ENCODE measurements at places on chromosomes 1 and 21.

GRCh38 chr1:58670181-58670580 is 29.7 kb downstream of the MYSM1 start:
- no peak for DNase-seq

DNA sequence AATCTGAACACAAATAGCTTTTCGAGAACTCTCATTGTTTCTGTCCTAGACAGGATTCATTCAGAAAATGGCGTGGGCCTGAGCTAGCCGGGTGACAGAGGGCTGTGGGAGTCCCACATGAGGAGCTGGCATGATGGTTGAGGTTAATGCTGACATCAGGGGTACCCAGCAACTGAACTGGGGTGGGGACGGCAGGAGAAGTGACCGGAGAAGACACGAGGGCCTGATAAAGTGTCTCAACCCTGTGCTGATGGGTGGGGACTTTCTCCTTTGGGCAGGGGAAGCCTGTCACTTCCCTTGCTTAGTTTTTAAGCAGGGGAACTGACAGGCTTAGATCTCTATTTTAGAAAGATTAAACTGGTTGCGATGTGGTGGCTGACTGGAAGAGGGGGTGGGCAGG is 14.6 kb downstream of the CHIT1 start:
- no peak for DNase-seq

DNA sequence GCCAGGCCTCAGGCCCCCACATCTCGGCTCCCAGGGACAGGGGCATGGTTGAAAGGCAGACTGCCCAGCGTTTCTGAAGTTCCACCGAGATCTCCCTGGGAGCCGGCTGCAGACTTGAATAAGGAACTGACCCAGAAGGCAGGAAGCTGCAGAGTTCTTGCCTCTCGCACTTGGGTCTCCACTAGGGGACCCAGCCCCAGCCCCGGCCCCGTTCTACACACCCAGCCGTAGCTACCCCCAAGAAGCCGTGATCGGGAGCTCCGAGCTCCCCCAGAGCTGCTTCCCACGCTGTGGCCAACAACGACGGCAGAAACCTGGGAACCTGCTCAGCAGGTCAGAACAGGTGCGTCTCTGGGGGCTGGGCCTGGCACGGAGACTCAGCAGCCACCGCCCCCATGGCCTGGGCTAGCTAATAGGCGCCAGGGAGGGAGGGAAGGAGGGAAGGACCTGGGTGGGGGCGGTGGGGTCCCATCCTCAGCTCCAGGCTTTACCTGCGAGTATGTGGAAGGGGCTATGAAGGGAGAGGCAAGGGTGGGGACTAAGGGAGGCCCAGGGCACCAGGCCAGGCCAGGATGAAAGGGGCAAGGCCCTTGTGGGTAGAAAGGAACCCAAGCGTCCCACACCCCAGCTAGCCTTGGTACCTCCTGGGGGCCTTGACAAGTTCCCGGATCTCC is at the start of gene NECTIN4:
Gene NECTIN4 (minus strand): TSS at position 308 of the 674 bp plus-strand sequence. CDS start 262 bp downstream, at position 46.
- no peak for DNase-seq

DNA sequence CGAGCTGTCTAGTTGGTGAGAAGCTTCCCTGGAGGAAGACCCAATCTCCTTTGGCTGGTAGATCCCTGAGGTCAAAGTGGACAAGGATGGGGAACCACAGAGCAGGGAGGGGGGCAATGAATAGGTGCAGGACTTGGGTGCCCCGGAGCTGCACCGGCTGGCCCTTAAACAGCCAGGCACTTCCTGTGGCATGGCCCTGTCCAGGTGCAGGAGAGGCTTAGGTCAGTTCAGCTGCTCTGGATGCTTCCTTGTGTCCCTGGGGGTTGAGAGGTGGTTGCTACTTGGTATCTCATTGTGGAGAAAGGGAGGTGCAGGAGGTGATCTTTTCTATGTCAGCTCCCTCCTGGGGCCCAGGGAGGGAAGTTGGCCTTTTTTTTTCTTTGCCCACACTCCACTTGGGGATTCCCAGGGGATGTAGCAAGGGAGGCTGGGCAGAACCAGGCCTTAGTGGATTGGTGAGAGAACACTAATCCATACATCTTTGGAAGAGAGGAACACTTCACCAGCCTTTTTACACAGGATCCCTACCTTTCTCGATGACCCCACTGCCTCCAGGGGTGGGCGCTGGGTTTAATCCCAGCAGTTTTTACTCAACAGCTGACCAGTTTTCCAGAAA is 1.2 kb upstream of the ST3GAL3 start:
- no peak for DNase-seq

GRCh38 chr1:233477359-233477758 is 136.5 kb upstream of the KCNK1 start:
- no peak for DNase-seq

GRCh38 chr1:1157914-1158710 is 15.6 kb upstream of the TTLL10 start:
- DNase-seq, result peak; percentile 49

GRCh38 chr21:44911384-44912157 is 9.1 kb downstream of the ITGB2 start:
- no peak for DNase-seq

DNA sequence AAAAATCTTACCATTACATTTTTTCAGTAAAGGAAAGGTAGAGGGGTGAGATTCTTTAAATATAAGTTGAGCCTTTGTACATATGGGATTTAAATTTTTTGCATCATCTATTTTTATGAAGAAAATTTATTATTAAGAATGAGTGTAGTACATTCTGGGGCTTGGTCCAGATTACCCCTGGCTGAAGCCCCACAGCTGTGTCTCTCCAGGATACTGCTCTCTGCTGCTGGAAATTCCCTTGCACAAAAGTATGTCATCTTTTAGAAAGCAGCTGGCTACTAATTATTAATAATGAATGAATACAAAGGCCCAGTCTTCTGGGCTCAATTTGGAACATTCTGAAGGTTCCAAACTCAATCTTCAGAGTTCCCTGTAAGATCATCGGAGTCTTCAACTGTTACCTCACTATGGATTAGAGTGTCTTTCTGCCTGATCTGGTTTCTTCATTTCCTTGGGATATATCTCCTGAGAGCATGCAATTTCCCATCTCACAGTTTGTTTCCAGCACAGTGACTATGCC is 428.6 kb upstream of the BRINP3 start:
- DNase-seq, result no peak

GRCh38 chr1:226372885-226373284 is 35.0 kb downstream of the PARP1 start:
- no peak for DNase-seq

DNA sequence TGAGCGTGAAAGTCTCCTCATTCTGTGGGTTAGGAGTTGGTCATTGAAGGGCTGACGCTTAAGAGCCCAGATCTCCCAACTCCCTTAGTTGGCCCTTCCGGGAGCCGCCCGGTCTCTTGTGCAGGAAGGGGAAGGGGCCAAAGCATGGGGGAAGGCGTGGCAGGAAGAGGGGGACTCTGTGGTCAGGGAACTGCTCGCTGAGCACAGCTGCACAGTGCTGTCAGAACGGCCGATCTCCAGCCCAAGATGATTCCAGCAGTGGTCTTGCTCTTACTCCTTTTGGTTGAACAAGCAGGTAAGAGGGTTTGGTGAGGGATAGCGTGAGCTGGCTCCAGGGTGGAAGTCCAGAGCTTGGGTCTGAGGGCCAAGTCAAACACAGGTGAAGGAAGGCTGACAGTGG is at the start of gene FCER1G:
Gene FCER1G (plus strand): TSS at position 220 of the 400 bp plus-strand sequence. CDS start 27 bp downstream, at position 247.
- DNase-seq, result no peak

GRCh38 chr1:219126377-219126776 is 47.3 kb upstream of the LYPLAL1 start:
- DNase-seq, result no peak

DNA sequence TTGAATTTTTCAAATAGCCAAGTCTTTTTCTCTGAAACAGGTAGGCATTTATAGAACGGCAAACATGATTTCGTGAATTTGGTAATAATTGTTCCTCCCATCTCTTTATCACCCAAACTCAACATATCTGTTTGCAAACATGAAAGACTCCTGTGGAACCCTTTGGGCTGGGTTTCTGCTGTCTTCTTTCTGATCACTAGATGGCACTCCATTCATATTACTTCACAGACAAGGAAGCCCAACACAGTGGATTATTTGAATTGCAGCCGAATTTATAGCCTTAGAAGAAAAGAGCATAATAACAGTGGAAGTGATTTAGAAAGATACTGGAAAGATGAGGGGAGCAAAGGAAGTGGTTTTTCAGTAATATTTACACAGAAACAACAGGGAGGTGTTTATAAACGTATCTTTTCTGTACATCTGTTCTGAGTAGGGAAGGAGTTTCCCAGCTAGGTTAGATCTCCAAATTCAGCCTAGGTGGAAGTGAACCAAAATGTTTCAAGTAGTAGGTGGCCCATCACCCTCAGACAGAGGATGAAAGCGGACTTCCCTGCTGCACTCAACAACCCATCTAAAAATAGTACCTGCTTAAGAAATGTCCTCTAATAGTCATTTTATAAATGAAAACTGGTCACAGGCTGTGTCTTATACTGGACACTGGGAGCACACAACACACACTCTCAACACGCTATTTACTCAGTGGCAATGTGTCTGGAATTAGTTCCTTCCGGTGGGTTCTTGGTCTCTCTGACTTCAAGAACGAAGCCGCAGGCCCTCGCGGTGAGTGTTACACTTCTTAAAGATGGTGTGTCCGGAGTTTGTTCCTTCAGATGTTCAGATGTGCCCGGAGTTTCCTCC is 67.6 kb downstream of the MAP3K21 start:
- no peak for DNase-seq

DNA sequence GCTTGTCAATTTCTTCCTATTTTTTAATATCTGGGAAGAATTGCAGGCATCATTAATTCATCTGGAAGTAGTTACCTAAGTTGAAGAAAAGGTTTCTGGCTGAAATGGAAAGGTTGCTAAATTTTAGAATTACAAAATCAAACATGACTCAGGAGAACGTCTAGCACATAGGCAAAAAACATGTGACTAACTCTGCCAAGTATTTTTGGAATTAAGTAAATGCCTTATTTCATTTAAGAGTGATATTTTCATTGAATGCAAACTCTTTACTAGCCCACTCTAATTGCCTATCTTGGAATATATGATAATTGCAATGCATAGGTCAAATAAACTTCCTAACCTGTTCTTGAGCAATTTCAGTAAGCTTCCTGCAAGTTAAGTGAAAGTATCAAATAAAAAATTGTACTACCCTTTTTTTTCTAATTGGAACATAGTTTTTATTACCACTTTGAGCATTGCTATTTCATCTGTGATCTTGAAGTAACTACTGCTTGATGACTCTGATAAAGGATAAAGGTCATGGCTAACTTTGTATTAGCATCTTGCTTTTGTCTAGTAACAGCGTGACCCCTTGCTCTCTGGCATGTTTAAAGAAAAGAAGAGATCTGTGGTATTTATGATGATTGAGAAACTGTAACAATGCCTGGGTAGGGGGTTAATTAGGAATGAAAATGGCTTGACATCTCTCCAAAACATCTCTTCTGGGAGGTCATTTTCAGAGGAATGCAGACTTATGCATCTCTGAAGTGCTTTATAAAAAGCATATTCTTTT is 208.3 kb upstream of the NCAM2 start:
- DNase-seq, result no peak

GRCh38 chr1:163652441-163652840 is 330.7 kb downstream of the NUF2 start:
- DNase-seq, result no peak

- DNase-seq, result no peak
Measured at GRCh38 chr1:216896146-216896545, 172.9 kb upstream of the ESRRG start.

DNA sequence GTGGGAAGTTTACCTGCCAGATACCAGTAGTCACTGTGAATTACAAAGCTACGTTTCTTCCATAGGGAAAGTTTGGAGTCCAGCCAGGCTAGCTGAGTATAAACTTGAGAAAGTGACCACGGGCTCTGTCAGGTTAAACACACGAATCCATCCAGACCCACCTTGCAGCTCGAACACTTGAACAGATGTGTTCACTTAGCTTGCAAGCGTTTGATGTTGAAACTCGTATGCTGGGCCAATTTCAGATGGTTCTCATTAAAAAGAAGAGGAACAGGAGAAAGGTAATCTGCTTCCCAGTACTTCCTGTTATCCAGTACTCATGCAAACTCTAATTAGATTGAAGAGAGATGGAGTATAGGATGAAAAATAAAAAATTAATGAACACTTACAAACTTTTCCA is 636.4 kb downstream of the SMYD3 start:
- DNase-seq, result no peak

DNA sequence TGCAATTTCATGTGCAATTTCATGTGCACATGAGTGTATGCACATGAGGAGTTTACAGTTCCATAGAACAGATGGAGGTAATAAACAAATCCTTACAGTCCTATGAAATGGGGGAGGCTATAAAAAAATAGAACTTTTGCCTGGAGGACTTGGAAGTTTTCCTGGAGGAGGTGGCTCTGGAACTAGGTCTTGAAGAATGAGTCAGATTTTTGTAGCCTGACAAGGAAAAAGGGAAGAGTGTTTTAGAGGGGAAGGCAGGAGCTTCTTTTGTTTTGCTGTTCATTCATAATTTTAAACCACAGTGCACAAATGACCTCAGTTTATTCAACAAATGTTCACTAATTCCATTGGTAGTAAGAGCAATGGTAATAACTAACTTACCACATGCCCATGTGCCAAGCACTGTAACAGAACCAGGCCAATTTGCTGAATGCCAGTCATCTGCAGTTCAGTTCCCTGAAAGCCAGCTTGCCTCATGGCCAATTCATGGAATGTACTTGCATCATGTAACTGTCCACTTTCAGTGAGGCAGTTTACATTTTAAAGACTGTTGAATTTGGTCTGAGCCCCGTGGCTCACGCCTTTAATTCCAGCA is 2.7 kb downstream of the DIO1 start:
- DNase-seq, result no peak

DNA sequence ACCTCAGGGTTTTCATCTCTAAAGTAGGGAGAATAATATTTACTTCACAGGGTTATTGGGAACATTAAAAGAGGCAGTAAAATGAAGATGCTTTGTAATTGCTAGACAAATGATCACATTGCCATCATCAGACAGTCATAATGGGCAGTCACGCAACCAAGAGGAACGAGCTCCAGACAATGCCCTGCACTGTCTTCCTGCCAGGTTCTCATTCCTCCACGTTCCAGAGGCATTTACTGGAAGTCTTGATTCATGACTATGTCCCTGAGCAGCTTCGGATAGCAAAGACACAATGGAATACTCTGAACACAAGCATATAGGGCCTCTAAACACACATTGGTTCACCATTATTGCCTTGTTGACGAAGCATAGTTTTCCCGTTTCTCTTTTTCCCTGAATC is 389.7 kb downstream of the NTNG1 start:
- DNase-seq, result no peak

- DNase-seq, result peak; percentile 13
Measured at GRCh38 chr1:27045973-27046558, 33.4 kb upstream of the TENT5B start.

DNA sequence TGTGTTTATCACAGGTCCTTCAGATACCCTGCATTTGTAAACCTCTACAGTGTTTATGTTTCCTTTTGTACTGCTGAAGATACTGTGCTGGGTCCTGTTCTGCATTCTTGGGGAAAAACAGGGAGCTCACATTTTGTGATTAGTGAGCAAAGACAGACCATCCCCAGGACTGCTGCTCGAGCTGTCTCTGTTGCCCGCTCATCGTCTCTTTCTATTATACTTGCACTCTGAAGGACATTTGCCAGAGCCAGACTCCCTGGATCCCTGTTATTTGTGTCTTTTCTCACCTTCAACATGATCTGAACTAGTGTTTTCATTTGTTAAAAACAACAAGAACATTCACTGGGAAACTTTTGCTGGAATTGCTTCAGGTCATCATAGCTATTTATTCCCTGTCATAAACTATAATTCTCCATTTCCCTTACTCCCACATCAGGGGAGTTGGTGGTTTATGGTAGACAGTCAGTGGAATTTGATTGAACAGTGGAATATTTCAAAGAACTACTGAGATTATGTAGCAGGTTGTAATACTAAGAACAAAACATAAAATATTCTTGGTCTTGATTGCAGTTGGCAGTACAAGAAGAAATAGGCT is 53.0 kb downstream of the PRRX1 start:
- DNase-seq, result no peak

GRCh38 chr1:17624611-17625233 is 85.2 kb downstream of the ARHGEF10L start:
- no peak for DNase-seq
